ENCODE measurements at places on chromosomes 4 and X.
A peak's percentile ranks its signal among the peaks of the same experiment; 100 is the strongest.

GRCh38 chr4:10040049-10040892 is 19.0 kb upstream of the SLC2A9 start:
- H3K27me3 ChIP-seq: no peaks in the 10 kb centered on the region
- no peak overlapping the region for H3K27ac ChIP-seq
- DNase-seq: no peak
- H3K4me3 ChIP-seq: no peak overlapping the region
- H3K36me3 ChIP-seq: no peaks in the 10 kb centered on the region

DNA sequence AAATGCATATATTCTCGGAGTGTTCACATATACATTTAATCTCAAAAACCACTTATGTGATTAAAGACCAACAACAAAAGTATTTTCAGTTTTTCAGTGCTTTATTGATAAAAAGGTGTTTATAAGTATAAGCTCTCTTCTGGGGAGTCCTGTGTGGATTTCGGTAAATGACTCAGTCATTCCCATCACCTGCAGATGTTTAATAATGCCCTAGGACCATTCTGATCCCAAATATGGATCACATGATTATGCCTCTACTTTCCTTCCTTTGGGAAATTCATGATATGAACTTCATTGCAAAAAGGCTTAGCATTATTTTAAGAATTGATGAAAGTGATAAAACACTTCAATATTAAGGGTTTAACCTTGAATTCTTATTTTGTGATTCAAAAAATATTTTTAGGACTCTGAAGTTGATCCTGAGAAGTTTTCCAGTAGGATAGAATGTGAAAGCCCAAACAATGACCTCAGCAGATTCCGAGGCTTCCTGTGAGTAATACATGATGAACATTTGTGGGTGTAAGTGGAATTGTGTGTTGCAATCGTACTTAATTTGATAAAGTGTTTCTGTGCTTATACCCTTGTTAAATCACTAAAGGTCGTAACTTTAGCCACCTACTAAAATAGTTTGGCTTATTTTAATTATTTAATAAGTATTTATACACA is 40.2 kb downstream of the ATP10D start:
- DNase-seq: peak; percentile 65
- H3K36me3 ChIP-seq: peaks cover 5% of the 10 kb centered on the region
- H3K4me3 ChIP-seq: no peak overlapping the region
- no peaks in the 10 kb centered on the region for H3K27me3 ChIP-seq
- H3K27ac ChIP-seq: peak overlapping the region; percentile 59

DNA sequence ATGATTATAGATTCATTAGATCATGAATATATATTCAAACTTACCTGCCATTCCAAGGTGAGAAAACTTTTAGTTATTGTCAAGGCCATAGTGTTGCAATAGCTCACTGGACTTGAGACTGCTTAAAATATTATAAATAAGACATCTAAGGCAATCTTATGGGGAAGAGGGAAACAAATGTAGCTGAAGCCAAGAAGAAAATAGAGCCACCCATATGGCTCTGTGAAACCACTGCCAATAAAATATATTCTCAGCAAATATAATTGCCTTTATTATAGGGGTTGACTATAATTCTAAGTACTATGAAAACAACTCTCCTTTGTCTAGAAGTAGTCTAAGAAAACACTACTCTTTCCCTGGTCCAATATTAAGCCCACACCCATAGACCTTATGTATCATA is 938.5 kb downstream of the FSTL5 start:
- H3K27ac ChIP-seq: no peak overlapping the region
- H3K36me3 ChIP-seq: no peaks in the 10 kb centered on the region
- DNase-seq: no peak
- H3K4me3 ChIP-seq: no peak overlapping the region
- H3K27me3 ChIP-seq: no peaks in the 10 kb centered on the region

GRCh38 chr4:126733301-126733700 is 899.5 kb upstream of the INTU start:
- H3K36me3 ChIP-seq: no peaks in the 10 kb centered on the region
- H3K27ac ChIP-seq: no peak overlapping the region
- H3K4me3 ChIP-seq: no peak overlapping the region
- no peaks in the 10 kb centered on the region for H3K4me1 ChIP-seq
- DNase-seq: no peak
- no peaks in the 10 kb centered on the region for H3K27me3 ChIP-seq

DNA sequence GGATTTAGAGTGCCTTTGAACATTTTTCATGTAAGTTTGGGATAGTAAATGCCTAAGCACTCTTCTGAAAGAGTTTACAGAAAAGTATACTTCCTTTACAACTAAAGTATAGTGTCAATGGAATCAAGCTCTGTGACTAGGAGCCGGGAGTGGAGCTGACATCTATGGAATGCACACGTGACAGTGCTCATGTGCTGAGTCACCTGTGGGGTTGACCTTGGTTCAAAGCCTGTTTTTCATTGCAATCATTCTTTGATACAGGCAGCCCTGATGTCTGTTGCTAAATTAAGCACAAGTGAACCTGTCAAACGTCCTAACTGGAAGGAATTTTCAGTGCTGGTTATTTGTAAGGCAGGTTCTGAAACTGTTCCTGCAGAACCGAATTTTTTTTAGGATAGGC is 82.5 kb downstream of the GPAT3 start:
- no peaks in the 10 kb centered on the region for H3K27me3 ChIP-seq
- H3K4me3 ChIP-seq: no peak overlapping the region
- H3K36me3 ChIP-seq: no peaks in the 10 kb centered on the region
- peak overlapping the region; percentile 71 for H3K27ac ChIP-seq

- no peak for DNase-seq
- no peak overlapping the region for H3K27ac ChIP-seq
- H3K4me1 ChIP-seq: no peaks in the 10 kb centered on the region
- H3K36me3 ChIP-seq: no peaks in the 10 kb centered on the region
- no peak overlapping the region for H3K4me3 ChIP-seq
- peaks cover 5% of the 10 kb centered on the region for H3K27me3 ChIP-seq
Measured at GRCh38 chr4:180052629-180053028, 2190.6 kb upstream of the TENM3 start.

GRCh38 chr4:76624241-76624681 is 189.2 kb downstream of the SHROOM3 start:
- H3K27me3 ChIP-seq: no peaks in the 10 kb centered on the region
- peaks cover 15% of the 10 kb centered on the region for H3K4me1 ChIP-seq
- no peaks in the 10 kb centered on the region for H3K36me3 ChIP-seq
- peak overlapping the region; percentile 35 for H3K27ac ChIP-seq
- DNase-seq: peak; percentile 67
- no peak overlapping the region for H3K4me3 ChIP-seq

GRCh38 chr4:145203410-145203809 is 23.0 kb upstream of the OTUD4 start:
- H3K4me3 ChIP-seq: no peak overlapping the region
- H3K27ac ChIP-seq: no peak overlapping the region
- H3K4me1 ChIP-seq: no peaks in the 10 kb centered on the region
- no peaks in the 10 kb centered on the region for H3K36me3 ChIP-seq
